ENCODE measurements at places on chromosomes 11 and 22. TPM values are rescaled to one million over a fixed set of nuclear protein-coding genes. Genes with fewer than 3 reads are reported as not detected.

DNA sequence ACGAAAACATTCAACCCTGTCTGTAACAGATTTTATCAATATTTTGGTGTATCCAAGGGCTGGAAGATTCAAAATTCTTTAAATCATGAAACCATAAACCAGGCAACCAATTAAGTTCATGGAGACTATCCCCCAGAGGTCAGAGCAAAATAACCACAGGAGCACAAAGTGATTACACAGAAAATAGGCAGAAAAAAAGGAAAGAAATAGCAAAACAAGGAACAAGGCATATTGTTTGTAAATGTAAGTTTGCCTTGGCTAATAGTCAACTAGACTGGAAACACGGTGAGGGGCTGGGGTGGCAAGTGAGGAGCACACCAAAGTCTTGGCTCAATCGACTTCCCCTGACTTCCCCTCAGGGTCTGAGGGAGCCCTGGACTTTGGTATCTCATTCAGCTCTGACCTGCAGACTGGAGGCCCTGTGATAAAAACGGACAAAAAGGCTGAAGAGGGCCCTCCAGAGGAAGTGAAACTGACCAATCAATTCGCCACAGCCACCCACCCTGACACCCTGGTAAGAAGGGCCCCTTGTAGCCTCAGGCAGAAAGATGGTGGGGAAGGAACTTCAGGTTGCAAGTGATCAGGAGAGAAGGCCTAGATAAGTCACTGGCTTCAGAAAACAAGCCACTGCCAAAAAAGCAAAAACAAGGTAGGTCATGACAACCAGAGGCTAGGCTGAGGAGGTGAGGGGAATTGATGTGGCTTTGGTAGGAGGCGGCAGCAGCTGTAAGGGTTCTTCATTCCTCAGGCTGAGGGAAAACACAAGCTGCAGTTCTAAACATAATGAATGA lies 1.8 kb downstream of the SIK3 start:
- DNase-seq: peak; percentile 45

GRCh38 chr11:126870021-126870420 lies 130.5 kb downstream of the KIRREL3 start:
- no peak for DNase-seq

- no peak for DNase-seq
Observed at GRCh38 chr11:69511358-69512055, 30.0 kb downstream of the LINC01488 start.

- DNase-seq: no peak
Observed at GRCh38 chr22:44442851-44443595, 55.0 kb downstream of the RTL6 start.

- DNase-seq: no peak
Observed at GRCh38 chr11:4695442-4695841, 2.2 kb downstream of the OR51E2 start.

DNA sequence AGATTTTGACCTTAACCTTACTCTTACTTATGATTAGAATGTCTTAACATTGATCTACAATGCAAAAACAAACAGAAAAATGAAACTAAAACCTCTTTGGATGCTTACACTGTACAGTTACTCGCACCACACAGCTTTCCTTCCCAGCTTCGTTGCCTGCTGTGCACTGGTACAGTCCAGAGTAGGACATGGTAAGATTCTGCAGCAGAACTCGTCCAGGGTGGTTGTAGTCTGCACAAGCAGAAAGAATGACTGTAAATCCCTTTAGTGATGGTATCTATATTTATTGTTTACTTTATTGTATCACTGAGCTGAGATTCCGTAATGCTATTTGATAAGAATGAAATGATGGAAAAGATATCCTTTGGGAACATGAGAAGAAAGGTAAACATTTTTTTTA lies 21.0 kb upstream of the HSPA8 start:
- DNase-seq: no peak

GRCh38 chr22:45966320-45966894 lies 10.6 kb downstream of the WNT7B start:
- no peak for DNase-seq

DNA sequence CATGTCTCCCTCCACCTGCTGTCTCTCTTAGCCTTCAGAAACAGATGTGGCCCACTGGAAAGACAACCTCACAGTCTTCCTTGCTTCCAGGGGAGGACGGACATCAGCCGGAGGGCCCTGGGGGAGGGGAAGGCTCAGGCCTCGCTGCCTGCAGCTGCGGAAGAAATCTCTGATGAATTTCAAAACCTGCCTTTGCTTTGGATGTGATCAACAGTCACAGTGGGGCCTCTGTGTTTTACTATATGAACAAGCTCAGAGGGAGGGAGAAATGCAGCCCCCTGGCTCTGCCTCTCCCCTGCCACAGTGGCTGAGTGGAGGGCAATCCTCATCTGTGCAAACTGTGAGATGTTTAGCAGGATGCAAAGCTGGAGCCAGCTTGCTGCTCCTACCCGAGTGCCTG lies 282.8 kb downstream of the NTM start:
- DNase-seq: no peak

DNA sequence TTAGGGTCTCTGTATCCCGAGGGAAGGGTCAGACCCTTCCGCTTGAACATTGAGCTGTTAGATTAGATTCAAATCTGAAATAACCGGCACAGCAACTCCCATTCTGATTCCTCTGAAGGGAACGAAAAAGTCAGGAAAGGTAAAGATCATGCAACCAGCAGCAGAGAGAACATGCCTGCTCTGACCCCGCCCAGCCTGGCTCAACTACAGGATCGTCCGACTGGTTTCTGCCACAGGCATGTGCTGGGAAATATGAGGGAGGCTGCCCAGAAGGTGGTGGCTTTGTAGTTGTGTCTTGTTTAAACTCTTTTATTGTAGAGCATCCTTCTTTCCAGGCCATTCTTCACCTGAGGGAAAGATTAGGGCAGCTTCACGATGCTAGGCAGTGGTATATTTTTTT lies 5.0 kb upstream of the MTNR1B start:
- no peak for DNase-seq

GRCh38 chr22:44204739-44205515 lies 24.2 kb downstream of the PARVG start:
- DNase-seq: no peak

GRCh38 chr11:31783252-31783651 lies 27.9 kb downstream of the PAX6 start:
- DNase-seq: no peak

GRCh38 chr11:46597609-46598219 lies 3.9 kb upstream of the AMBRA1 start:
- no peak for DNase-seq

DNA sequence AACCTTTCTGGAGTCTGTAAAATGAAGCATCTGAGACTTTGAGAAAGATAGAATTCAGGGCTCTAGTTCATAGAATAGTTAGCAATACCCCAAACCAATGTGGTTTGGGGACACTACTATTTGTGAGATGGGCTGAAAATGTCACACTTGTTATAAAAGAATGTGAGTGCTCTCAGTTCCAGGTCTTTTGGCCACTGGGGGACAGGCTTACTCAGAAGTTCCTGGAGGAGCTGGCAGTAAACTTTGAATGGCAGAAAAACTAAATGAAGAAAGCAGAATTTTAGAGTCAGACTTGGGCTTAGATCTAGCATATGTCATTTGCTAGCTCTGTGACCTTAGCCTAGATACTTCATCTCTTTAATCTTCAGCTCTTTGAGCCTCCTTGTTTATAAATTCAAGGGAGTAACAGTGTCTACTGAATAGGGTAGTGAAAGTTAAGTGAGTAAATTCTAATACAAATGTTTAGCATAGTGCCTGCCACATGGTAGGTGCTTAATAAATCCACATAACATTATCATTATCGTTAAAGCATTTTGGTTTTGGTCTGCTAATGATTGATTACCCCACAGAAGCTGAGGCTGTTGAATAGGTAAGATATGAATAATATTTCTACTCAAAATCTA lies 3.7 kb downstream of the LYVE1 start:
- DNase-seq: no peak

DNA sequence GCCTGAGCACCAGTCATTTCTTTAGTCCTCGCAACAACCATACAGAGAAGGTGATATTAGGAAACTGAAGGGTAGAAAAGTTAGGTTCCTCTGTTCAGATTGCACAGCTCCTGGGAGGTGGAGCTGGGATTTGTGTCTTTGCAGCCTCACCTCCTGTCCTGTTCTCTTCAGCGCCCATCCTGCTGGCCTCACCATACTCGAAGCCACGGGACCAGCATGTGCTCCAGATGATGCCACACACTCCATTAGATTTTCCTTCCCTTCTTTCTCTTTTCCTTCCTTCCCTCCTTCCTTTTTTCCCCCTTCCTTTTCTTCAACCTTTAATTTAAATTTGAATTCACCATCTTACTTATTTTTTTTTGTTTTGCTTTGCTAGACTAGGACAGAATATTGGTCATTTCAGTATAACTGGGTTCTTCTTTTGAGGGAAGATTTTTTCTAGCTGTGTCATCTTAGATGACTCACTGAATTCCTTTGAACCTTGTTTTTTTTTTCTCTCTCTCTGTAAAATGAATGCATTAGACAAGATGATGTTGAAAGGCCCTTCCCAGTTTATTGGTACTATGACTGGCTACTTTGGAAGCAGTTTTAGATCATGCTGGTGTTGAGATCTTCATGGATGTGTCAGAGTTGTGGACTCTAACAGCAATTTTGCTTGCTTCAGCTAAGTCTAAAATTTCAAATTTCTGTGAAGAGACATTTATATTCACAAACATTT lies 662.5 kb upstream of the TENM4 start:
- DNase-seq: no peak

- peak; percentile 74 for DNase-seq
Observed at GRCh38 chr11:61083601-61084147, 18.6 kb upstream of the CD5 start.

DNA sequence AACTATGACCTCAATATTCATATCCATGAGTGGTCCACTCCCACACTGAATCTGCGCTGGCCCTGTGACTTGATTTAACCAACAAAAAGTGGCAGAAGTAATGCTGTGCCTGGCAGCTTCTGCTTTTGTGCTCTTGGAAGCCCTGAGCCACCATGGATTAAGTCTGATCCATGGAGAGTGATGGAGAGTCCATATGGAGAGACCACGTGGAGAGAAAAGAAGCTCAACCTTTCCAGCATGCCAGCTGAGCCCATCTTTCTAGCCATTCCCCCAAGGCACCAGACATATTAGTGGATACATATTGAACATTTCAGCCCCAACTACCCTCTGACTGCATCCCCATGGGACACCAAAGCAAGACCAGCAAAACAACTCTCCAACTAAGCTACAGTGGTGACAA lies 16.0 kb downstream of the LRRC55 start:
- DNase-seq: no peak

DNA sequence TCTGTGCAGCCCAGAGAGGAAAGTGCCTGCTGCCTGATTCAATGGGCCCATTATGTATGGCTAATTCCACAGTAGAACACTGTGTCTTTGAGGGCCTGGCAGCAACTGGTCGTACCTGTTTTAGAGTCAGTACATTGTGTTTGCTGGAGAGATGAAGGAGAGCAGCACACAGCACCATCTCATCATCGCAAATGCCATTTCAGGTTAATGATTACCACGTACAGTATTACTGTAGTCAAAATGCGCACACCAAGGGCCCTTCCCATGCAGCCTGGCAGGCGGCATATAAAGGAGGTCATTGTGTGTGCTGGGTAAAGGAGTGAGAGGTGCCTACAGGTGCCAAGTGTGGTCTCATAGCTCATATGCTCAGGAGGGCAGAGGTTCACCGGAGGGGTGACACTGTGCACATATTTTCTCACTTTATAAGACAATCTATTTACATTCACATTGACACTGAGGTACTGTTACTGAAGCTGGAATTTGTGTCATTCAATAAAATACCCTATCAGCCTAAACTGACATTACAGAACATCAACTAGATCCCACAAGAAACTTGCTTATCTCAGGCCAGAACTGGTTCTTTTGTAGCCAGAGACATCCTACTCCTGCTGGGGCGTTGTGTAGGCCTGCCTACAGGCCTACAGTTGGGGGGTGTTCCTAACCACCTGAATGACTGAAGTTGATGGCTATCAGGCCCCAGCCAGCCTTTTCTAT lies 90.4 kb downstream of the APIP start:
- DNase-seq: no peak

- DNase-seq: no peak
Observed at GRCh38 chr22:42742940-42743339, 22.3 kb upstream of the A4GALT start.

DNA sequence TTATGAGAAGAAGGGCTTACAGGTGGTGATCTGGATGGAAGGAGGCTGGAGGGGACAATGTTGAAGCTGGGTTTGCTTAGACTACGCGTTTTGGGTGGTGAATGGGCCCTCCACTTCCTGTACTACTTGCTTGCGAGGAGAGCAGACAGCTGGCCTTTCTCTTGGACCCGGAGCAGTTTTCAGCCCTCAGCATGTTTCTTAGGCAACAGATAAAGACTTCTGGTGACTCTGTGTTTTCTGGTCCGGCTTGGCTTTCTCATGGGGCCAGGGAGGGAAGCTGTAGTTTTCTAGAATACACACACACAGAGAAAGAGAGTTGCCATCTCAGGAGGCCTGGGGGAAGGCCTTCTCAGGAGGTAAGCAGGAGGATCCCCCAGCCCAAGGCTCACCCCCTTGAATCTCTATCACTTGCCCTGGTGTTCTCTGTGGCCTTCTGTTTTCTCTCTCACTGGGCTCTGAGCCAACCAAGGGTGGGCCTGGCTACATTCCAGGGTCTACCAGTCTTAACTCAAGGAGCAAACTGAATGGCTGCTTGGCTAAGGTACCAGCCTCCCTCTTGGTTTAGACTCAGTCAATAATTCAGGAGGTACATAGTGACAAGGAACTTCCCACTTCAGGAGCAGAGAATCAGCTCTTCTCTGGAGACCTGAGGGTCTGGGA lies 2.4 kb downstream of the CCS start:
- peak; percentile 19 for DNase-seq

DNA sequence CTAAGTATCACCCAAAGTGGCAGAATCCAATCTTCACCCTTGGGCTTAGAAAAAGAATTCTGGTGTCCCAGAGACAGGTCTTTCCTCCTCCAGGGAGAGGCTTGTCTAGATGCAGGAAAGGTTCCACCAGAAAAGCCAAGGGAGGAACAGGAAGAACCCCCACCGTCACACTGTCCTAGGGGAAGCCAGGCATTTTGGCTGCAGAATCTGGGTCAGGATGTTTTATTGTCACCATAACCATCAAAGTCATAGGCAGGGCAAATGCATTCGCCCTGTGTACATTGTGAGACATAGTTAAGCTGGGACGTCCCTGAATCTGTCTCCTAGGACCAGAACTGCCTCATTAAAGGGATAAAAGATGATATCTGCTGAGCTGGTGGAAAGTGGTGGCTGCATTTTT lies 590.5 kb downstream of the OPCML start:
- no peak for DNase-seq

- no peak for DNase-seq
Observed at GRCh38 chr11:130906616-130907015, 9.7 kb downstream of the SNX19 start.

- no peak for DNase-seq
Observed at GRCh38 chr22:19916006-19916405, 25.6 kb upstream of the COMT start.

DNA sequence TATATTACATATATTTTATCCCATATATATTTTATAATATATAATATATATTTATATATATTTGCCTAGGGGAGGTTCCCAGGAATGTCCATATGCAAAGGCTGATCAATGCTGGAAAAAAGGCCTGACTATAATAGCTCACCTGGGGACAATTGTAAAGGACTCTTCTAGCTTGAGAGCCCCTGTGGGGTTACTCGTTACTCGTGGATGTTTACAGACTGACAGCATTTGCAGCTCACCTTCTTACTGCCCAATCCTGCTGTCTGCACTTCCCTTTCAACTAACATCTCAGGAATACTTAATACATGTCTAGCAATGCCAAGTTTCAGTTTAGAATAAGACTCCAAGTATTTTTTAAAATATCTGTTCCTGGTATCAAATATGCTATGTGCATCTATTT lies 1365.4 kb upstream of the RAG2 start:
- no peak for DNase-seq

The RFPL1 gene
- 0.24 TPM for total RNA-seq

The INPP5J gene
- total RNA-seq: not detected

The C11orf16 gene
- total RNA-seq: not detected

The TMEM218 gene
- 17.3 TPM for total RNA-seq

The MRGPRE gene
- total RNA-seq: not detected

All from naive thymus-derived CD4-positive, alpha-beta T cell (primary cell).